ENCODE measurements at places on chromosomes 2 and 18.

DNA sequence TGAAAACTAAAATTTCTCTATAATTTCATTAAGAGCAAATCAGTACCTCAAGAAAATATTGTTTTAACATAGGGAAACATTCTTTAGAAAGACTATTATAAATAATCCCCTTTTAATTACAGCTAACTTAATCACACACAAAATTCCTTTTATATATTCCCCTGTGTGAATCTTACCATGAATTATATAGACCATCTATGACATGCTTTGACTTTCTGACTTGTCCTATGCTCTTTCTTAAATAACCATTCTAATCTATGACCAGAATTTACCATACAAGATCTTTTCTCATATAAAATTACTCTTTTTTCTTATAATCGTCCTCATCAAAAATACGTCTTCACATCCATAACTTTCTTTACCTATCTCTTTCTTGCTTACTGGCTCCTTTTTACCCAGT, 824.2 kb upstream of the FAM98A start:
- no peak for DNase-seq

- no peak for DNase-seq
These were observed 18.3 kb downstream of the DNPEP start for GRCh38 chr2:219369447-219369861.

- no peak for DNase-seq
These were observed 80.2 kb upstream of the GCFC2 start for GRCh38 chr2:75790814-75791467.

DNA sequence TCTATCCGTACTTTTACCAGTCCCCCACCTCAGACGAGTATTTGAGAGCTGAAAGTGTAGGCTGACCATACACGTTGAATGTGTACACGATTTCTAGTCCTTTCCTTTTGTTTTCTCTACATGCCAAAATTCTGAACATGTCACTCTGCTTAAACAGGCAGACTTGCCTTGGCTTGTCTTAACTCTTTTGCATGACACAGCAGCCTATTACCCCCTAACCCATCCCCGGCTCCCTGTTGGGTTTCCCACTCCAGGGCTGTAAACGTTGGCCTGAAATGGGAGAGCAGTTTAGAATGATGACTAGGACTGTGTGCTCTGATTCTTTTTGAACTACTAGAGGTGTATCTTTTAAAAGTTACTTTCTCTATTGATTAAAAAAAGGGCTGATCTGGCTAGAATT, 19.1 kb downstream of the MTCL1 start:
- no peak for DNase-seq

GRCh38 chr2:60267122-60267521, 286.3 kb downstream of the BCL11A start:
- DNase-seq: no peak

- DNase-seq: no peak
These were observed 8.8 kb upstream of the AOX1 start for GRCh38 chr2:200577027-200577426.

DNA sequence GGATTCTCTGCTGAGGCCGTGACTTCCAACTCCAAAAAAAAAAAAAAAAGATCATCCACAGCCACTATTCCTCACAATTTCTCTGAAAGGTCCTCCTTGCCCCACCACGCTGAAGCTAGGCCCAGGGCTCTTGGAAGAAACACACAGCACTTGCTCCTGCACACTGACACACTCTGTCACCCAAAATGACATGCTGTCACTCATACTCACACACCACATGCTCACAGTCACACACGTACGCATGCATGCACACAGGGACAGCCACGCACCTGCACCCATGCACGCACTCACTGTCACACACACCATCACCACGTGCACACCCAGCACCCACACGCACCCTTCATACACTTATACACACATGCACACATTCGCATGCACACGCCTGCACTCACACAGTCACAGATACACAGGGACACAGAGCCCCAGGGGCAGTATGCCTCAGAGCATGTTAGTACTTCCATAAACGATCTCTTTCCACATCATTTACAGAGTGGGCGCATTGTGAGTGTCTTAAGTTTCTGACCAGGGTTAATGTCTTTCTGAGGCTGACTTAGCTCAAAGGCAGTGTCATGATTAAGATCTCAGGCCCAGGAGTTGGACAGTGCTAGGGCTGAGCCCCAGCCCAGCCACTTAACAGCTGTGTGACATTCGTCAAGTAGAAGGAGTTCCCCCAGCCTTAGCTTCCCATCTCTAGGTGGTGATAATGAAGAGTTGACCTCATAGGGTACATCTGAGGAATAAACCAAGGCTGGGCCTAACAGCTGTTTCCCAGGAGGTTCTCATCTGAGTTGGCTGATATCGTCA, 93.4 kb downstream of the GLI2 start:
- DNase-seq: no peak

GRCh38 chr18:78612318-78612717, 367.3 kb upstream of the SALL3 start:
- DNase-seq: no peak

GRCh38 chr18:48852794-48853193, 98.0 kb downstream of the SMAD7 start:
- DNase-seq: no peak

DNA sequence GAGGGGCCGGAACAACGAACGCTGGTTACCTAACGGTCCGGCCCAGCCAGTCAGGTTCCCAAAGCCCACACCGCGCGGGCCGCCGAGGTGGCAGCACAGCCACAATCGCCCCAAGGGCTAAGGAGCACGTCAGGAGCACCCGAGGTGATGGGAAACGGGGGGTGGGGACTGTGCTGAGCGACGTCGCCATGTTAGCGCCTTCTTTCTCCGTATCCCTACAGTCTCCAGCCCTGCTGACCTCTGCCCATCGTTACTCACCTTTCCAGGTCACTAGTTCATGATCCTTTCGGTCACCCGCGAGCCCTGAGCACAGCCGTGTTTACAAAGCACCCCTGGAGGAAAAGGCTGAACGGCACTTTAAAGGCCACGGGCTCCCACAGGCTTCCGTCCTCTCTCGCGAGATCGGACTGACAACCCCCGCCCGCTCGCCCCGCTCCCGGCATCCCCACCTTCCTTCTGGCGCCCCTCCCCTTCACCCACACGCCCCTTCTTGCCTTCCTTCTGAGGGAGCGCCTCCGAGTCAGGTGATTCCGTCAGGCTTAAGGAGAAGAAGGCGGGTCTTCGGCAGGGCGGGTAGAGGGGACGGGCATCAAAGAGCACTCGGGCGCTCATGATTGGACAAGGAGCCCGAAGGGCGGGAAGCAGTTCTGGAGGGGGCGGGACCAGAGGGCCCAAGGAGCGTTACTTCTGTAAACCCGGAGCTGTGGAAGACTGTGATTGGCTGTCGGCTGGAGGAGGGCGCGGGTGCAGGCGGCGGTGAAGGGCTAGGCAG, at the start of gene ATF2:
ATF2 (minus strand) TSS at position 412 of the 772 bp plus-strand sequence. CDS start 31,760 bp downstream, outside the sequence.
- peak; percentile 96 for DNase-seq

GRCh38 chr2:26011609-26011989, 22.3 kb upstream of the RAB10 start:
- DNase-seq: no peak

DNA sequence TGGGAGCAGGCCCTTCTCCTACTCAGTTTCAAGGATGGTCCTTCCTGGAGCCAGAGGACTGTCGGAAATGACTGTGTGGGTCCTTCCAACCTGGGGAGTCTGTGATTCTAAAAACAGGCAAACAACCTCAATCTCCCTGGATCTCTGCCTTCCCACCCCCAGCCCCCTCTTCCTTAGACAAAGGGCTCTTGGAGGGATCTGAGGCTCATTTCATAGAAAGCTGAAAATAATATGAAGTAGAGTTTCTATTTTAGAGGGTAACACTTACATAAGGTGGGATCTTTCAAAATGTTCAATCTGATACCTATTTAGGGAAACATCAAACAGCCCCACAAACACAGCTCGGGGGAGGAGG, 69.4 kb downstream of the RHOB start:
- no peak for DNase-seq

DNA sequence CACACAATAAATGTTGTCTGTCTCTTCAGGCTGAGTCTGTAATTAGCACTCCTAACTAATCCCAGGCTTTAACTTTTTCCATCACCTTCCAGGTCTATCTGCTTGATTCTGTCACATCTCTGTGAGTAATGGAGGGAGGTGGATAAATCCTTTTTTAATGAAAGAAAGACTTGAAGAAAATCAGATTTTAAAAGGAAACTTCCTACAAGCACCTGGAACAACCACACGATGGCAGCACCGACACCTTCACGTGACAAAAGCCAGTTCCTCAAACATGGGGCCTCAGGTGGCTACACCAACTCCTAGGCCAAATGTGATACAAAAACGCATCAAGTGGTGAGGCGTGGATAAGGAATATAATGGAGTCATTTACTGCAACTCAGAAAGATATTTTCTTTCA, 41.8 kb downstream of the TGFBRAP1 start:
- DNase-seq: no peak

DNA sequence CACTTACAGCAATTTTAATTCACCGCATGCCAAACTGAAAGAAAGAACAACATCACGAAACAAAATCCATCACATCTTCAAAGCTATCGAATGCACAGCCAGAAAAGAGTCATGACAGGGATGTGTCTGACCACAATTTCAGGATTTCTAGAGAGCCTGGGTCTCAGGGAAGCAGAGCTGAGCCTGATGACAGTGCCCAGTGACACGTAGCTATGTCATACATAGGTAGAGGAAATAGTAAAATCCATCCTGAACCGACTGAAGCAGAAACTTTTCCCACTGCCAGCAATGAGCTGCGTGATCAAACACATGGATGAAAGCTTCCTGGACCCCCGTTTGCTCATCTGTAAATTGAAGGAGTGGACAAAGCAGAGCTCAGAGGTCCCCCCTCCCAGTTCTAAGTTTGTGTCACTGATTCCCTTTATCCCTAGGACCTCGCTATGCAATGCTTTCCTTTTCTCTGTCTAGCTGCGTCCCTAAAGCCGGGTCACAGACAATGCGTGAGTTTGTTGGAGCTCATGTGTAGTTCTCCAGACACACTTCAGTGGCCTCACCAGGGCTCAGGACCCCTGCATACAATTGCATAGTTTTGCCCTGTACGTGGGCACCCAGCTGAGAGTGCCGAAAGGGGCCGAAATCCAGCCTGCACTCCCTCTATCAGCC, 37.6 kb downstream of the CCBE1 start:
- DNase-seq: no peak

- DNase-seq: no peak
These were observed 26.6 kb upstream of the UGGT1 start for GRCh38 chr2:128064353-128064752.

- no peak for DNase-seq
These were observed 103.8 kb upstream of the CDC42EP3 start for GRCh38 chr2:37774976-37775907.

DNA sequence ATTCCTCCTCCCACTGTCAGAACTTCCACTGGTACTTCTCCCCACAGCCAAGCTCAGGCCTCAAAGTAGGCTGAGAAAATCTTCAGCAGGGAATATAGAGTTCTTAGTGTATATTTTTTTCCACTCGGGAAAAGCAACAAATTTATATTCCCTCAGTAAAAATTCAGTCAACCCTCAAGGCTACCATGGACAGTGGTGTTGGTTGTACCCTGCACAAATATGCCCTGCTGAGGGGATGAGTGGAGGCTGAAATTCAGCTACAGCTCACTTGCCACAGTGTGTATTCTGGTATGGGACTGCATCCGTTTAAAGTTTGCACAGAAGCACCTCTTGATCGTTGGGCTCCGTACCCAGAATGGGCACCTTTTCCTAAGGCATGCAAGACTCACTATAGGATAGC, 90.8 kb upstream of the LGALSL start:
- DNase-seq: no peak

- DNase-seq: no peak
These were observed 32.7 kb upstream of the HPCAL1 start for GRCh38 chr2:10269711-10270610.

GRCh38 chr2:108910011-108910431, 79.0 kb downstream of the EDAR start:
- DNase-seq: no peak

- DNase-seq: no peak
These were observed 53.4 kb downstream of the SDC1 start for GRCh38 chr2:20171445-20171977.

DNA sequence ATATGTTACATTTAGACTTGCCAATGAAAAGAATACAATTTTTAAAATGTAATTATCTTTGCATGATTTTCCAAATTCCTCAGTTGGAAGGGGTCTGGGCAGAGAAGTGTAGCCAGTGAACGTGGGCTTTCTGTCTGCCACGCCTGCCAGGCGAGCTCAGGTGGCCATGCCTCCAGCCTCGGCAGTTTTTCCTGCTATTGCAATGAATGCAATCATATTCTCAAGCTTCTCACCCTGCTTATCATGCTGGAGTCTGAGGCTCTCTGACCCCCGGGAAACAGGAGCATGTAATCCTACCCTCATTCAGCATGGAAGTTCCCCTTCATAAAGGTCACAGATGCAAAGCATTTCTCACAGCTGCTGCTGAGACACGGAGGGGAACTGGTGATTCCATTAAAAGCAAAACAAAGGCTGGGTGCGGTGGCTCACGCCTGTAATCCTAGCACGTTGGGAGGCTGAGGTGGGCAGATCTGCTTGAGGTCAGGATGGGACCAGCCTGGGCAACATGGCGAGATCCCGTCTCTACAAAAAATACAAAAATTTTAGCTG, 154.8 kb downstream of the MBP start:
- no peak for DNase-seq

DNA sequence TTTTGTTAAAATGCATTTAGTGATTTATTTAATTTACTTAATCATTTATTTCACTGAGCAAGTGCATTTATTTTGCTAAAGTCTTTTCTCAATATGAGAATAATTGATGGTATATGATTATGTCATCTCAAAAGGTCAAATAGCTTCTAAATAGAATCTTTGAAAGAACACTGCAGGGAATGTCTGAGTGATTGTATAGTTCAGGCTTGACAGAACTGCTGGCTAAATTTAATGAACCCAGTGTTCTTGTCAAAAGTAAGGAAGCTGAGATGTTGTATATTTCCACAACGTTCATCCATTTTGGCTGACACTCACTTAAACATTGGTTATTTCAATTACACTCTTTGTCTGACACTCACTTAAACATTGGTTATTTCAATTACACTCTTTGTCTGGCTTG, 39.3 kb upstream of the CDH7 start:
- no peak for DNase-seq

- DNase-seq: no peak
These were observed 37.6 kb upstream of the ITGA6 start for GRCh38 chr2:172389685-172390339.

- no peak for DNase-seq
These were observed 392.0 kb upstream of the NRP2 start for GRCh38 chr2:205290299-205290698.

DNA sequence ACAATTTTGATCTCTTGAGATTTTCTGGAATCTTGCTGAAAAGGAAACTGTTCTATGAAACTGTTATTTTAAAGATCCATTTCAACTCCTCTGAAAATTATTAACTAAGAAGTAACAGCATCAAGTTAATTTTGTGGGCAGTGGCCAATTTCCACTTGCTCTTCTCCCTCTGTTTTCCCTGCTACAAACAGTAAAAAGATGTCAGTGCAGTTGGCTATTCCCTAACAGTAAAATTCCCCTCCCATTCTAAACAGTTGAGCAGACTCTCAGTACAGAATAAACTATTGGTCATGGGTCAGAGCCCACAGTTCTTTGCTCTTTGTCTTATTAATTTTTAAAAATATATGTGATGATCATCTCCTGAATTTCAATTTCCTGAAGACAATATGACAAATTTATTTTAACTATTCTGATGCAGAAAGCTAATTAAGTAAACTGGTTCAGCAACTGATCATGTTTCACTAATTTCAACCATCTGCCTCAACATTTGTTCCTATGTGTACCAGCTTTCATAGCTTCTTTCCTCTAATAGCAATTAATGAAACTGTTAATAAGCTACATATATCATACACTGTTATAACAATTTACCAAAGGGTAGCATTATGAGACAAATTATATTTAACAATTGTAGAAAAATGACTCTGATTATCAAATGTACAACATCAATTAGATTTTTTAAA, 41.1 kb upstream of the GALNT5 start:
- DNase-seq: no peak
